ENCODE measurements at places on chromosomes 2 and 18.

DNA sequence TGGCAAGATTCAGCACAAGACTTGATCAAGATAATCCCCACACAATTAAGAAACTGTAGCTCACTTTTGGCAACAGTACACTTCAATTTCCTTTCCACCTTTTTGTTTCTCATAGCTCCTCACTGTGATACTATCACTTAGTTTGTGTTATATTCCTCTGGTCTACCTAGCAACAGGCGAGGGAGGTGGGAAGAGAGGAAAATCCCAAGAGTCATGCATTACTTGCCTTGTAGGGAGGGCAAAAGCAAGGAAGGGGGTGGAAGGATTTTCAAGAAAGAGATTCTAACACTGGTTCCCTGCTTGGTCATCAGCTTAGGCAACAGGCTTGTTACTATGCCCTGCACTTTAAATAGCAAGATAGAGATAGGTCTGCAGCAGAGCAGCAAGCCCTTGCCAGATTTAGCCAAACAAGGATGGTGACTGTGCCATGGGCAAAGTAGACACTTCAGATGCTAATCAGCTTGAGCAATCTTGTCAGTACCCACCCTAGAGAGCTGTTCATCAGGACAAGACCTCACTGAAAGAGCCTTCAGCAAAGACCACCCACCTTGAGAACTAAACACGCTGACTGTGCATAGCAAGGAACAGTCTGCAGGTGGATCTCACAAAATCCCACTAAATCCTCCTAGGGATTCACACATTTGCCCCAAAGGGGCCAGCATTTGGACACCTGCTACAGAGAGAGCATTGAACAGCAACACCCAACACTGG, 134.6 kb downstream of the MBD2 start:
- DNase-seq, result no peak

- no peak for DNase-seq
Measured at GRCh38 chr2:170017860-170018532, 160.0 kb upstream of the MYO3B start.

DNA sequence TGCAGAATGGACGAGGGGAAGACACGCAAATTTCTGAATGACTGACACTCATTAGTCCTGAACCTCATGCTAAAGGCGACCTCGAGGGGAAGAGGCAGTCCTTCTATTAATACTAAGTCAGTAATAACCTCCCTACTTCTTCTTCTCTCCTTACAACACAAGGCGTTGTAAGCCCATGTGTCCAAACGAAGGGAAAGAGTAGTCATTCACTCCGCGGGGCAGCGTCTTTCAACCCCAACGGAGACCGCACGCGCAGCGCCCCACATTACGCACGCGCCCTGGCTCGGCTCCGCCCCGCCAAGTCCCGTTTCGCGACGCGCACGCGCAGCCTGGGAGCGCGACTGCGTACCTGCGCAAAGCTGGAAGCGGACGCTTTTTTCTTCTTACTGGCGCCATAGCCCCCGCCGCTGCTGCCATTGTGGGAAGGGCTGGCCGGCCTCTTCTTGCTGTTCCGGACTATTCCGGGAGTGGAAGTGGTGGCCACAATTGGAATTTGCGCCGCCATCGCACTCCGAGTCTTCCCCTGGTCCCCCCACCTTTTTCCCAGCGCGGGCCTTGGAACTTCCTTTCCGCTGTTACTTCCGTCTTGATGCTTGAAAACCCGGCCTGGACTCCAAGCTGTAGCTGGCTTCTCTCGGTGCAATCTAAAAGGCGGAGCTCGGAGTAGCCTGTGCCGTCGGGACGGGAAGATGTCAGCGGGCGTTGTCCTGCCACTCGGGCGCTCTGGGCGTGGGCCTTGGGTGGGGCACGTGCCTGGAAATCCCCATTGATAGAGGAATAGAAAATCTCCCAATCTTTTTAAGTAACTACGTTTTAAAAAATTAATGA, at the start of gene INO80C:
Gene INO80C, minus strand, starts transcription at position 591 of the 828 bp plus-strand sequence. Its CDS starts 86 bp downstream, at position 505.
- peak; percentile 93 for DNase-seq

GRCh38 chr2:86290596-86291327, 46.7 kb downstream of the REEP1 start:
- no peak for DNase-seq

GRCh38 chr2:120576509-120577474, 158.9 kb upstream of the GLI2 start:
- DNase-seq, result no peak

DNA sequence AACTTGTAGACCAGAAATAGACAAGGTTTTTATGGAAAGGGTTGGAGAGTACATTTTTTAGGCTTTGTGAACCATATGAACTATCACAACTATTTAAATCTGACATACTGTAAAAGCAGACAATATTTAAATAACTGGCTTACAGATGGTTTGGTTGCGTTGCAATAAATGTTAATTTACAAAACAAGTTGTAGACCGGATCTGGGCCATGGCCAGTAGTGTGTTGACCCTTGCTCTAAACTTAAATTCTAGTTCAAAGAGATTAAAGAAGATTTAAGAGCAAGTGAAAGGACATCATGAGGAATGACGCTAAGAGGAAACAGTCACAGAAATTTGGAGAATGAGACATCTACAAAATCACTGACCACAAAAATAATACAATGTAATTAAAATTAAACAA, 652.7 kb downstream of the DCDC2C start:
- DNase-seq, result no peak

DNA sequence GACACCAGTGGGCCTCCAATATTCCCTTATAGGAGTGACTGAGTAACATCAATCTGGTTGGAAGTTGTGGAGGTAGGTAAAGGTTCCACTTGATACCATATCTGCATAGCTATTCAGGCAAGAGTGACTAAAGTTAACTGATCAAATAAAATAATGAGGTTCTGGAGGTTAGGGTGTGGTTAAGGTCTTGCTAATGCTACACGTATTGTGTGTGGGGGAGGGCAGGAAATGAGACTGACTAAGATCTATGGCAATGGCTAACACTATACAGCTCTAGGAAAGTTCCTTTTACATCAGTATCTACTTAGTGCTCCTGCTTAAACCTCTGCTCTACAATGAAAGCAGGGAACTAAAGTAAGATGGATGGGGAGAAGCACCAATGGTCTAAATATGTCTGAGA, 149.1 kb upstream of the MGAT5 start:
- no peak for DNase-seq

- DNase-seq, result no peak
Measured at GRCh38 chr2:54850171-54851122, 127.0 kb downstream of the EML6 start.

DNA sequence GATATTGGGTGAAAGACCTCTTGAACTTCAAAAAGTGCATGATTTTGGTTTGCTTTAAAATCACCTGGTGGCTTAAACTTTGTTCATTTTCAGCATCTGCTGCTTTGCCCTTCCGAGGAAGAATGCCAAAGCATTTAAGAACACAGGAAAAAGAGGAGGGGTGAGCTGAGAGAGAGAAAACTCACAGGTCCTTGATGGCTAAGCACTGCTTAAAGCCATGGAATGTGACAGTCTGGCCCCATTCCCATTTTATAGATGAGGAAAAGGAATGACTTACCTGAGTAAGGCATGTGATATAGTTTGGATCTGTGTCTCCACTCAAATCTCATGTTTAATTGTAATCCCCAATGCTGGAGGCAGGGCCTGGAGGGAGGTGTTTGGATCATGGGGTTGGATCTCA, 58.1 kb downstream of the KCNS3 start:
- DNase-seq, result no peak

DNA sequence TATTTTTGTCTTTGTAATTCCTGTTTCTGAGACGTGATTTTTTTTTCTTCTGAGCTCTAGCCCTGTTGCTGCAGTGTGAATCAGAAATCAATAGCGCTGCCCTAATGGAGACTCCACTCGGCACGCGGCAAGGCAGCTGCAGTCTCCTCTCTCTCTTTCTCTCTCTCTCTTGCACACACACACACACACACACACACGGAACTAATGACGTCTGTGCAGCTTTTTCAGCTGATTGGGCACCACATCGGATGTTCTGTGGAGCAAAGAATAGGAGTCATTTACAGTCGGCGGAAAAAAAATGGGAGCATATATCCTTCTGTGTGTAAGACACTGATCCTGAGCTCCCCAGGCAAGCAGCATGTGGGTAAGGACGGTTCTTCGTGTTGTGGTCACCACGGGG, 2.0 kb upstream of the MYT1L start:
- DNase-seq, result no peak

DNA sequence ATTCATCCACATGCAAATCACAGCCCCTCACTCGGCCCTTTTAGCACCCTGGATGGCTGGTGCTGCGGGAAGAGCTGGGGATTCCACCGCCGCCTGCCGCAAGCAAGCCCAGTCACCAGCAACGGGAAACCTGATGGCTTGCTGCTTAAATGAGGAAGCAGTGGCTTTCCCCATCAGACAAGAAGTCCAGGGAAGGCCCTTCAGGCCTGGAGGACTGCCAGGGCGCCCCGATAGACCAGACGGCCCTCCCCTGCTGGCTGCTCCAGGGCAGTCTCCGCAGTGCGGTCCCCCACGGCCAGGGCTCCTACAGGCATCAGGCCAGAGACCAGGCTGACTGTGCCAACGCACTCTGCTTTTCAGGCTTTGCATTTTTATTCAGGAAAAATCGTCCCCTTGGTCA, 439.1 kb downstream of the EIPR1 start:
- no peak for DNase-seq

DNA sequence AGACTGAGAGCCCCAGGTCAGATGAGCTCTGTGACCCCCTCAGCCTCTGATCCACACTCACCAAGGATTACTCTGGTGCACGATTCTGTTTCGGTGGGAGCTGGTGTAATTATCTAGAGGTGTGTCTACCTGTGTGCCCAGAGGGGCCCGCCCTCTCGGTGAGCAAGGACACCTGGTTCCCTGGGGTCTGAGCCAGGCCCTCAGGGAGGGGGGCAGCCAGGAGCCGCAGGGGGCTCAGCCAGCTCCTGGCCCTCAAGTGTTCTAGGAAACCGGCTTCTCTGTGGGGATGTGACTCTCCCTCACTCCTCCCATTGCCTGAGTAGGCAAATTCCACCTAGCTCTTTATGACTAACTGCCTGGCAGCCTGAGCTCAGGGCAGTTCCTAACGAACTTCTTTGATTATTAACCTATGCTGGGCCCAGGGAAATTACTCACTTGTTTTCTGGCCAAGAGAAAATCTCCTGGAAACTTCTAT, 17.4 kb downstream of the AGAP1 start:
- DNase-seq, result no peak

DNA sequence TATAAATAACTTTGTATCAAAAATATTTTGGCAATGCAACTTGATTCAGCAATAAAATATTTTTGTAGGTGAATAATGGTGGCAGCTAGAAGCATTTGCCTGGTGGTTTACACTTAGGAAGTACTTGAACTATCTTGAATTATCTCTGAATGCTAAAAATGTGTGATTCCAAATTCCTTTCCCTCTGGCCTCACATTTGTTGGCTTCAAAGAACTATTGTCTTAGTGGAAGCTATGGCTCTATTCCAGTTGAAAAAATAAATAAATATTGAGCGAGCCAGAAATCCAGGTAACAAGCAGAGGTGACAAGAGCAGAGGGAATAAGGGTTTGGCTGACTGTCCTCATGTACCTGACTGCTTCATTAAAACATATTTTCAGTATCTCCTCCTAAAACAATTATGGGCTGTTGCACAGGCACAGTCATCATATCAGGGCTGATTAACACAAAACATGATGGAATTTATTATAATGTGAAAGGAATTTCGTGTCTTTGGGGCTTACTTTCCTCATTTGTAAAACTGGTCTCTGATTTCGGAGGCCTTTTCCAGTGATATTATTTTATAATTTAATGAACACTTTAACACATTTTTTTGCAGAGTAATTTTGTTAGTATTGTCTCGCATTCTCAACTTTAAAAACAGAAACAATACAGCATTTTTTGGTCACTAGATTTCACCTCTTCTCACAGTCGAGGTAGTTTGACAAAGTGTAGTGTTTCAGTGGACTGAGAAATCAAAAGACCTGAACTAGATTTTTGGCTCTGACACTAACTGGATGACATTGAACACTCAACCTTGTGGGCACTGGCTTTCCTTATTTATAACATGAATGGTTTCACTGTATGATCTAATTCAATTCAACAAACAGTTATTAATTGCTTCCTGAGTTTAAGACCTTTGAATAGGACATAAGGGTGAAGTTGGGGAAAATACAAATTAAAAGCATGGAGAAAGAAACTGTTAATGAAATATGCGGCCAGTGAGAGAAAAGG, 7.8 kb upstream of the CAVIN2 start:
- no peak for DNase-seq

- no peak for DNase-seq
Measured at GRCh38 chr2:15570104-15570503, 9.0 kb upstream of the NBAS start.

- DNase-seq, result no peak
Measured at GRCh38 chr2:9796056-9797010, 46.9 kb upstream of the TAF1B start.

DNA sequence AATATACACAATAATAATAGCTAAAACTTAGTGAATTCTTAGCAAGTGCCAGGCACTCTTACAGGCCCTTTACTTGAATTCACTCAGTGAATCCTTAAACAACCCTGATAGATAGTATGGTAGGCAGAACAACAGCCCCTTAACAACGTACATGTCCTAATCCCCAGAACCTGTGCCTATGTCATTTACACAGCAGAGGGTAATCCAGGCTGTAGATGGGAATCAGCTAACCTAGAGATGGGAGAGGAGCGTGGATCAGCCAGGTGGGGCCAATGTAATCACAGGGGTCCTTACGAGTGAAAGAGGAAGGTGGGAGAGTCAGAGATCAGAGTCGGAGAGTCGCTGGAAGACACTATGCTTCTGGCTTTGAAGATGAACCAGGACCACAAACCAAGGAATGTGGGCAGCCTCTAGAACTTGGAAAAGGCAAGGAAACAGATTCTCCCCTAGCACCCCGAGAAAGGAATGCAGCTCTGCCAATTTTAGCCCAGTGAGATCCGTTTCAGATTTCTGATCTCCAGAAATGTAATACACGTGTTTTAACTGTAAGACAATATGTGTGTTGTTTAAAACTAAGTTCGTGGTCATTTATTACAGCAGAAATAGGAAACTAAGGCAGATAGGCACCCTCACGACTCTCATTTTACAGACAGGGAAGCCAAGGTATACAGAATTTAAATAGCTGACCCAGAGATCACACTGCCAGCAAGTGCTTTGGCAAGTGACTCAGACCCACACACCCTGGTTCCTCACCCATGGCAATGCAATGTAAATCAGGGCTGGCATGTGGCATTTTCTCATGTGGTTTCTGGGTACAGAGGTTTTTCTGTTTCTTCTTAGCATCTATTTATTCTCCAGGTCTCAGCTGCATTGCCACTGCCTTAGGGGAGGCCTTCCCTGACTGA, 68.9 kb downstream of the DOCK10 start:
- no peak for DNase-seq

Data from naive thymus-derived CD8-positive, alpha-beta T cell (primary cell).